ENCODE measurements at places on chromosomes 4 and X.
A peak's percentile ranks its signal among the peaks of the same experiment; 100 is the strongest.

DNA sequence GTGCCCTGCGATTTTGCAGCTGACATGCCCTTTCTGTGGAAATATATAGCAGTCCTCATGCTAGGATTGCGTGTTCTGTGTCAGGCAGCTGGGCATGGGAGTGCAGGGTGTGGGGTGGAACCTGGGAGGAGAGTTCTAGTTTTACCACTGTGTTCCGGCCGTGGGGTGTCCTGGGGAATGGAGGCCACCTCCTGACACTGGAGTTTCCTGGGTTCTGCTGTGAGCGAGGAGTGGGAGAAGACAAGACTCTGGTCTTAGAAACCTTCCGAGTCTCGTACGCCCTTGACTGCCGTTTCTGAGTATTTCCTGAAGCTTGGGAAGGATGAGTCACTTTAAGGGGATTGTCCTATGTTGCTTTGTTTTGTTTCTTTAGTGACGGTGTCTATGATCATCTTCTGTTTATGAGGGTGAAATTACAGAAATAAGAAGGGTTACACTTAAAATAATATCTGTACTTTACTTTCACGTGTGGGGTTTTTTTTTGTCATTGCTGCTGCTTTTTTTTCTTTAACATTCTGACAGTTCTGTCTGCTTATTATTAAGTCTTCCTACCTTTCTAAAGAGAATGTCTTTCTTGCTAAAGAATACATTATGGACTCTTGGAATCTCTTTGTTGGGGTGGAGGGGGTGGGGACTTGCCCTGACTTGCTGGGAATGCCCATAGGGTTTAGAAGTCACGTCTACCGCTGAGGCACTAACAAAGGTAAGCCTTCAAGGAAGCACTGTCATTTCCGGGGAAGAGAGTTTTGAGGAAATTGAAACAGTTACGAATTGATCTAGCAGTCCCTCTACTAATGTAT, 19.1 kb downstream of the CD99 start:
- DNase-seq = peak; percentile 83

- DNase-seq = no peak
Observed at GRCh38 chr4:154595807-154596206, 5.3 kb upstream of the FGA start.

- DNase-seq = no peak
Observed at GRCh38 chrX:123803331-123803983, 56.4 kb upstream of the XIAP start.

DNA sequence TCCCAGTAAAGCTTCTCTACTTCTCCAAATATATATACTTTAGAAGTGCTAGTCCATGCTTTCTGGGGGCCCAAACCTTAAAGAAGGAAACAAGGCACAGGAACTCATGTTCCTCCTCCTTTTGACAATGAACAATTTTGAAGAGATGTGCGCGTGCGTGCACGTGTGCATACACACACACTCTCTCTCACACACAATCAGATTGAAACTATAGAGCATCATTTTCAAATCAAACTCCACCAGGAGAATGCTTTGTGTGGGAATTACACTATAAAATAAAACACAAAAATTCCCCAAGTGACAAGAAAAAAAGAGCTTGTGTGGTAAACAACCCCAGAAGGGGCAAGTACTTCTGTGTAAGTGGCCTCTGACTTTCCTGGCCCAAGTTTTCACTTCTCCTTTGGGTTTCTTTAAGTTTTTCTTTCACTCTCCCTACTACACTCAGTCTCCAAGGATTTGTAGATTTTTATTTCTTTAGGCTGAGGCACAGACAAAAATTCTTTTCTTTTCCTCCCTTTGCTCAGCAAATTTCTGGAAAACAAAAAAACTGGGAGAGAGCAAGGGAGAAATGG, 46.6 kb upstream of the SHISA3 start:
- no peak for DNase-seq

DNA sequence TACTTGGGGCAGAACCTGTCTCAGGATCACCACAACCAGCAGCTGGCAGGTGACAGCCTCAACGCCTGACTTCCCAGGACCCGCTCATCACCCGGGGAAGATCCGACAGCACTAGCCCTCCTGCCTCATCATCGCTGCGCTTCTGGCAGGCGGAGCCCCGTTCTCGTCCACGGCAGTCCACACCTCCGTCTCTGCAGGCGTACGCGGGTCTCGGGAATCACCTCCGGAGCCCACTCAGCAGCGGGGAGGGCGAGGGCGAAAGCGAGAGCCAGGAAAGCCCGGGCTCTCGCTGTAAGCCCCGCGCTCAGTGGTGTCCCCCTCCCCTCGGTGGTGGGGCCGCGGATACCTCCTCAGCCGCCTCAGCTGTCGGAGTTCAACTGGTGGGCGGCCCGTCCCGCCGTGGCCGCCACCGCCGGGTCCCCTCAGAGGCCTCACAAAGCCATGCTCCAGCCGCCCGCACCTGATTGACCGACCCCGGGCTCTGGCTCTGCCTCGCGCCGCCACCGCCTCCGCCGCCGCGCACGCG, 518 bp upstream of the CNKSR2 start:
- no peak for DNase-seq

DNA sequence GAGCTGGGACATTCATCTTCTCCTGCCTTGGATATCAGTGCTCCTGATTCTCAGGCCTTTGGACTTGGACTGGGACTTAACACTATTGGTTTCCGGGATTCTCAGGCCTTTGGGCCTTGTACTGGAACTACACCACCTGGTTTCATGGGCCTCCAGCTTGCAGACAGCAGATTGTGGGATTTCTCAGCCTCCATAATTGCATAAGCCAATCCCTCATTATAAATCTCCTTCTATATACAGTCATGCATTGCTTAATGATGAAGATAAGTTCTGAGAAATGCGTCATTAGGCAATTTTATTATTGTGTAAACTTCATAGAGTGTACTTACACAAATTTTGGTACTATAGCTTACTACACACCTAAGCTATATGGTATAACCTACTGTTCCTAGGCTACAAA, 8.9 kb upstream of the CCNG2 start:
- no peak for DNase-seq

DNA sequence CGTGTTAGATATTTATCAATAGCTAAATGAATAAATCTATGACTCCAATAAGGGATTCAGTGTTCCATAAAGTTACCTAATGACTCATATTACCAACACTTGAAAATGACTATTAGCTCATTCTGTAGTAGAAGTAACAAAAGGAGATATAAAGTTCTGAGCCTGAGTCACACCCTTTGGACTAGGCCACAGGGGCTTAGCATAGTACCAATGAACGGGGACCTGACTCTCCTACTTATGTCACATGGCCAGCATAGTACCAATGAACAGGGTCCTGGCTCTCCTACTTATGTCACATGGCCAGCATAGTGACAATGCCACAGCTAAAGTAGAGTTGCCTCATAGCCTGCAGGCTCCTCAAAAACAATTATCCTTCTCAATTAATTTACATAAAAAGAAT, 43.7 kb downstream of the MAGEB16 start:
- DNase-seq = no peak

- no peak for DNase-seq
Observed at GRCh38 chr4:94378047-94378446, 35.4 kb upstream of the HPGDS start.

GRCh38 chrX:43500246-43500645, 155.9 kb upstream of the MAOA start:
- DNase-seq = no peak

DNA sequence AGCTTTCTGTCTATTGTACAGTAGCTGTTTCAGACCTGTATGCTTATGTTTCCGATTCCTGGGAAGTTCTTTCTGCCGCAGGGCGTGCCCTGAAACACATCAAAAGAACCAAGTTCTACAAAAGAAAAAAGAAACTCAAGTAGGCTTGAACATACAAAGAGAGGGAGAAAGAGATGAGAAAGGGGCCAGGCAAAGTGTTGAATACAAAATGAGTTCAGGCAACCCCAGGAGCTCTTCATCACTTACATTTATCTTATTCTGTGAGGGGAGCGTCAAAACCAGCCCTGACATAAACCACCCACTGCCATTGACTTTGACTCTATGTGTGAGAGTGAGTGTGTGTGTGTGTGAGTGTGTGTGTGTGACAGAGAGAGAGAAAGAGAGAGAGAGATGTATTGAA, 26.5 kb upstream of the ATOH1 start:
- no peak for DNase-seq

DNA sequence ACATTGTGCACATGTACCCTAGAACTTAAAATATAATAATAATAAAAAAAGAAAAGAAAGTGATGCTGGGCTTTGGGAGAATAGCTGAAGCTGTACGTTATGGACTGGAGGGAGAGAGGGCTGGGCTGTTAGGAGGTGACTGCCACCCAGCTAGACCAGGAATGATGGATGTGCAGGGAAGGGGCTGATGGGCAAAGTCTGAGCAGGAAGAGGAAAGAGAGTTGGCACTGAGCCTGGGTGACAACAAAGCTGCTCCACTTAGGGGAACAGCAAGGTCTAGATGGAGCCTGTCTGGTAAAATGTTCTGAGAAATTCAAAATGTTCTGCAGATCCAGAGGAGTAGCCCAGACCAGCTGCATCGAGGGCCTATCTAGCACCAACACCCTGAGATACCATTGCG, 32.3 kb downstream of the MED28 start:
- DNase-seq = no peak

- no peak for DNase-seq
Observed at GRCh38 chr4:157934151-157934550, 238.7 kb downstream of the GASK1B start.

- no peak for DNase-seq
Observed at GRCh38 chr4:83297548-83298260, 13.1 kb upstream of the COQ2 start.

DNA sequence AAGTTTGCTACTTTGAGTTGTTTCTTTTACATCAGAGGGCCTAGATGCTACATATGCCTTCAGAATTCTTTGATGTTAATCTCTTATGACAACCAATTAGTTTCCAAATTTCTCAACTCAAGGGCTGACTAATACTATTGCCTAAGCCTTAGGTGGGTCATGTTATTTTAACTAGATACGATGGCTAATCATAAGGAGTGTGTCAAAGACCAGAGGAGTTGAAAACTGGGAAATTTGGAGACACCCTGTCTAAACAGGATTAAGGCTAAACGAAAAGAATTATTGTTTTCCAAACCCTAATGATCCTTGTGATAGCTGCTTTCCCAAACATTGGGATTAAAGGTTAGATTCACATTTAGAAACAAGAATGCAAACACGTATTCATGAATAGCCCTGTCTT, 228.5 kb downstream of the PCDH7 start:
- peak; percentile 18 for DNase-seq

DNA sequence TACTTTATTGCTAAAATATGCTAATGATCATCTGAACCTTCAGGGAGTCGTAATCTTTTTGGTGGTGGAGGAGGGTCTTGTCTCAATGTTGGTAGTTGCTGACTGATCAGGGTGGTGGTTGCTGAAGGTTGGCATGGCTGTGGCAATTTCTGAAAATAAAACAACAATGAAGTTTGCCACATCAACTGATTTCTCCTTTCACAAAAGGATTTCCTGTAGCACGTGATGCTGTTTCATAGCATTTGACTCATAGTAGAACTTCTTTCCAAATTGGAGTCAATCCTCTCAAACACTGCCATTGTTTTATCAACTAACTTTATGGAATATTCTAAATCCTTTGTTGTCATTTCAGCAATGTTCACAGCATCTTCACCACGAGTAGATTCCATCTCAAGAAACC, 19.3 kb downstream of the DDIT4L start:
- DNase-seq = no peak

DNA sequence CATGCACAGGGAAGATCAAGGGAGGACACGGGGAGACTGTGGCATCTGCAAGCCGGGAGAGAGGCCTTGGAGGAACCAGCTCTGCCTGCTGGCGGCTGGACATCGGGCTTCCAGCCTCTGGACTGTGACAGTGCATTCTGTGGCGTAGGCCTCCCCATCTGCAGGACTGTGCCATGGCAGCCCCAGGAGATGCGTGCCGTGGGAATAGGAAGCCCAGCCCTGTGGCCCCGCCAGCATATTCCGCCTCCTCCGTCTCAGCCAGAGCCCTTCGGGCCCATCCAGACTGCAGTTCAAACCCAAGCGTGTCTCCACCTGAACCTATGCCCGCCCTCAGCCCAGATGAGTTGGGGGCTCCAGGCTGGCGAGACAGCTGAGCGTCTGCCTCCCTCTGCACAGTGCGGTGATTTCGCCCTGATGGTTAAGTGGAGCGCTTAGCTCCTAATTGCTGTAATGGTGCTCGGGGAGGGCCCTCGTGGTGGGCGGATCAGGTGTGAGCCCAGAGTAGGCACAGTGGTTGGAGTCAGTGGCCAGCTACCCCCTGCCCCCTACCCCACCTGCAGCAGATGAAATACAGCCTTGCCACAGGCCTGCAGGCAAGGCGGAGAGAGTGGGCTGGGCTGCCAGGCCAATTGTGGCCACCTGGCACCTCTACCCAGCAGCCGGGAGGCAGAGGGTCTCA, 133.9 kb downstream of the HMX1 start:
- DNase-seq = no peak

DNA sequence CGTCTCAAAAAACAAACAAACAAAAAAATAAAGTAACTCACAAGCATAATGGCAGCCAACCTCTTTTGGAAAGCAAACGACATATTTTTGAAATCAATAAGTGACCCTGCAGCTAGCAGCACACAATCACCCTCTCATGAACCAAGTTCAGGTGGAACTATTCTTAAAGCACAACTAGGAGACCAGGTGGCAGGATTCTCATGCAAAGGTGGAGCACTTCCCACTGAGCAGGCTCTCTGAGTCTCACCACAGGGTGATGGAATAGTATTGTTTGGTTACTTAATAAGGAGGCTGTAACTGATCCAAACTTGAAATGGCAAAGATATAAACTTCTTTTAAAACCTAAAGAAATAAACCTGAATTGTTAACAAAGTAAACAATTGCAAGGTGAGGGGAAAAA, 1293.1 kb downstream of the PCDH19 start:
- no peak for DNase-seq

DNA sequence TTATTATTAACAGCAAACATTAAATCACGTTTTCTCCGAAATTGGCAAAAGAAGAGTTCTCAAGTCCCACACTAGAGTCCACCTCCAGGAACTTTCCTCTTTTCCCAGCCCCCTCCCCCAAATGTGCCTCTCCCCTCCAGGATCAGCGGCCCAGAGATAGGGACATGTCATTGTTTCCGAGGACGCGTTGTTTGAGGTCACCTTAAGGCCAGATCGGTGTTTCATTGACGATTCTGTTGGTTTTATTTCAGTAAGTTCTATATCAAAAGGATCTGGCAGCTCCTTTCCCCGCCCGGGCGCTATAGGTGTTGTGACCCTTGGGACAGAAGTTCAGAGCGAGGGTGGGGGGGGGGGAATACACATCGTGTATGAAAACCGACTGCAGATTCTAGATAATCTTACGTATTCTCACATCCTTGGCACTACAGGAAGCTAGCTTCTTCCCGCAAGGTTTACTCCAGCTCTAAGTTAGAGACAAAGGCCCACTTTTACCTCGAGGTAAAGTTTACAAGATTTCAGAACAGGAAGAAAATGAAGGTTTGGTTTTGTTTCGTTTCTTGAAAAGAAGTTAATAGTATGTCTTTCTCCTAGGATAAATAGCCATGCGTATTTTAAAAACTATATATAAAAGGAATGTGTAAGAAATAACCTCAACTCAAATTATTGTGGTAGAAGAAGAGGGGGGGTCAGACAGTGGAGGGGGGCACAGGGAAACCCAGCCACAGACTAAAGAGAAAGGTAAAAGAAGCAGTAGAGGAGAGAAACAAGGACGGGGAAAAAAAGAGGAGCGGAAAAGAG, 739 bp upstream of the MSX1 start:
- no peak for DNase-seq

GRCh38 chrX:47706575-47706974, 47.6 kb upstream of the UXT start:
- no peak for DNase-seq

GRCh38 chrX:121456315-121456714, 408.9 kb downstream of the GLUD2 start:
- DNase-seq = no peak

GRCh38 chrX:103628386-103629317, at the start of gene TCEAL1:
Gene TCEAL1, plus strand, starts transcription at chrX:103628975. Its CDS starts 942 bp downstream, at chrX:103629917.
- DNase-seq = no peak
